DND-41 (cell line): ENCODE measurements at places on chromosomes 4 and X.

GRCh38 chr4:119592830-119593229 lies 35.8 kb downstream of the PDE5A start:
- no peak for DNase-seq

- no peak for DNase-seq
These were observed 166.6 kb downstream of the LHFPL1 start for GRCh38 chrX:112513154-112513553.

DNA sequence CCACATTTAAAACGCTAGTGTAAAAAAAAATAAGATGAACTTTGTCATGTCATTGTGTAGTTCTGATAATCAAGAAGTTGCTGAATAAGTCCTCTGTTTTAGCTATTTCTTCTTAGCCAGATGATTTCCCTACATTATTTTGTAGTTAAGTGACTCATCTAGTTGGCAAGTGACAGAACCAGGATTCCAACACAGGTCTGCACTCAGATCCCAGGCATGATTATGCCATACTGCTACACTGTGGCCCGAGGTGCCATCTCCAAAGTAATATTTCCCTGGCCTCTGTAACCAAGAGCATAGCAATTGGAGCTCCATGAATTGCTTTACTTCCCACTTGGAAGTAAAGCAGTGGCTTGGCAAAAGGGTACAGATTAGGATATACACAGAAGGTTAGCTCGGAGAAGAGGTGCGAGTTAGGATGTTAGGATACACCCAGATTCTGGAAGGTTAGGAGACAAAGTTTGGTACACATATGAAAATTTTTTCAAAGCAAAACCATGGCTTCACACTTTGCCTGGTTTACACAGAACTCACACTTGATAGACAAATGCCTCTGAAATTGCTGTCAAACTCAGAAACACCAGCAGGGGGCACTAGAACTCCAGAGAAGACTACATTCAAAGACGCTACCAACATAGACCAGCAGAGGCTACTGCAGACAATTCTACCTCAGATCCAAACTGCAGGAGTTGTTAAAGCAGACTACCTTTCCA lies 41.4 kb downstream of the SRPX2 start:
- DNase-seq = peak; percentile 66

DNA sequence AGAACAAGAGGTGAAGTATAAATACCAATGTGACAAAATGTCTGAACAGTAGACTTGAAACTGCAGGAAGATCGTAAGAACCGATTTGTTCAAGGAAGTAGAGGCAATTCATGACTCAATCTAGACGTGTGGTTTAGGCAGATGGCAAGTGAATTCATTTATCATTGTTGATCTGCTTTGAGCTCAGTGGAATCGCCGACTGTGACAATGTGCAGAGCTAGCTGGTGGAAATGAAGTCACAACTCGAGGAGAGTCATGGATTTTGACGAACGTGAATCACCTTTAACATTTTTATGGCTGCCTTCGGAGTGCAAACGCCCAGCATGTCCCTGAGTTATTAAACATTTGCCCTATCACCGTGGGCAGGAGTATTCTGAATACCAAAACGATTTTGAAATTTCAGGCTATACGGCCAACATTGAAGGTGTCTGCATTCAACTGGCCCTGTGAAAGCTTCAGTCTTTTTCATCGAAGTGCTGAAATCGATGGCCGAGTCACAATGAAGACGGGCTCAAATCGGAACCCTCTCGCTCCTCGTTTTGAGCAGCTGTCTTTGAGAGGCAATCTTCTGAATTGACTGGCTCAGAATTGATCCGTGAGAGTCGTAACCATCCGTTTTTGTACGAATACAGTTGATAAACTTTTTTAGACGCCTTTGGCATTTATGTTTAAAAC lies 689 bp upstream of the OGT start:
- DNase-seq = peak; percentile 59

DNA sequence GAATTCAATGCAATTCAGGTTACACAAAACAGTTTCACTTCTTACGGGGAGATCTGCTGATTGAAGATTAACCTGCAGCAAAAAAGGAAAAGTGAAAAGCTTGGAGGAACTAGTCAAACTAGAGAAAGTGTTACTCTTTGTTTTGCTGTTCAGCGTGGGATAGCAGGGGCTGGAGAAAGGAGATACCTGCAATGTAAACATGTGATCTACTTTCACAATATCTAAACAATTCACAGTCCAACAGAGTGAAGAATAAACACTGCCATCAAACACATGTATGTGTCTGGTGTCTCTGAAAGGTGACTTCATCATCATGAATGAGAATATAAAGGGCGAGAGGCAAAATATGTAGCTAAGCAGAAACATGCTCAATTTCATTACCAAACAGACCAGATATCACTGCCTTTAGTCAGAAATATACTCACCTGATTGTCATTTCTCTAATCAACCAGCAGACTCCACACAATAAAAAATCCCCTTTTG lies 26.4 kb downstream of the NIPAL1 start:
- DNase-seq = no peak

GRCh38 chr4:108783665-108784463 lies 21.0 kb upstream of the ETNPPL start:
- DNase-seq = no peak

GRCh38 chr4:110516106-110516922 lies 40.4 kb downstream of the ENPEP start:
- DNase-seq = peak; percentile 85

- DNase-seq = no peak
These were observed 30.4 kb downstream of the ACOX3 start for GRCh38 chr4:8410066-8410625.

- DNase-seq = no peak
These were observed 9.1 kb downstream of the POU4F2 start for GRCh38 chr4:146647615-146648460.

- peak; percentile 77 for DNase-seq
These were observed 52.7 kb upstream of the BCOR start for GRCh38 chrX:40150503-40150902.

DNA sequence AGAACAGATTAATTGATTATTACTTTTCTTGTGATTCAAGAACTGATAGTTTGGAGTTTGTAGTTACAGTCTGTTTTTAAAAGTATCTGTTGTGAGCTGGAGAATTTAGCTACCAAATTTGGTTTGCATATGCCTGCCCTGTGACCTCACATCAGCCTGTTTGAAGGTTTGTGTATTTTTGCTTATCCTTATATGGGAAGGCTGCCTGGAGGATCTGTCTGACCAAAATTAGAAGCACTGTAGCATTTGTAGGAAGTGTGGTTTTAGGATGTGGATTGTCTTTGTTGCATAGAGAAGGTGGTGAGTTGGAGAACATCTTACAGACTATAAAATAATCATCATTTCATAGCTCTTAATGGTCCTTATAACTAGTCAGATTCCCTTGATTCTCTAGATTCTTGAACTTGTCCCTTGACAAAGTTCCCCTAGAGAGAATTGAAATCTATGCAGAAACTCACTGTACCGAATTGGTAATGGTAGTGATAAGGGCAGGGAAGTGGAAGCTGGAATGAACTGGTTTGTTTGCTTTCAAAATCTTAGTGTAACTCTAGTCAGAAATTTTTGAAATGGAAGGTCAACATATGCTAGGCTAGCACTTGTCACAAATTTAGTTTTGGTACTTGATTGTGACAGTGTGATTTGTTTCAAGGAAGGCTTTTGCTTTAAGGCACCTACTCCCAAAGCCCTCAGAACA lies 57.3 kb downstream of the SH3BGRL start:
- no peak for DNase-seq

DNA sequence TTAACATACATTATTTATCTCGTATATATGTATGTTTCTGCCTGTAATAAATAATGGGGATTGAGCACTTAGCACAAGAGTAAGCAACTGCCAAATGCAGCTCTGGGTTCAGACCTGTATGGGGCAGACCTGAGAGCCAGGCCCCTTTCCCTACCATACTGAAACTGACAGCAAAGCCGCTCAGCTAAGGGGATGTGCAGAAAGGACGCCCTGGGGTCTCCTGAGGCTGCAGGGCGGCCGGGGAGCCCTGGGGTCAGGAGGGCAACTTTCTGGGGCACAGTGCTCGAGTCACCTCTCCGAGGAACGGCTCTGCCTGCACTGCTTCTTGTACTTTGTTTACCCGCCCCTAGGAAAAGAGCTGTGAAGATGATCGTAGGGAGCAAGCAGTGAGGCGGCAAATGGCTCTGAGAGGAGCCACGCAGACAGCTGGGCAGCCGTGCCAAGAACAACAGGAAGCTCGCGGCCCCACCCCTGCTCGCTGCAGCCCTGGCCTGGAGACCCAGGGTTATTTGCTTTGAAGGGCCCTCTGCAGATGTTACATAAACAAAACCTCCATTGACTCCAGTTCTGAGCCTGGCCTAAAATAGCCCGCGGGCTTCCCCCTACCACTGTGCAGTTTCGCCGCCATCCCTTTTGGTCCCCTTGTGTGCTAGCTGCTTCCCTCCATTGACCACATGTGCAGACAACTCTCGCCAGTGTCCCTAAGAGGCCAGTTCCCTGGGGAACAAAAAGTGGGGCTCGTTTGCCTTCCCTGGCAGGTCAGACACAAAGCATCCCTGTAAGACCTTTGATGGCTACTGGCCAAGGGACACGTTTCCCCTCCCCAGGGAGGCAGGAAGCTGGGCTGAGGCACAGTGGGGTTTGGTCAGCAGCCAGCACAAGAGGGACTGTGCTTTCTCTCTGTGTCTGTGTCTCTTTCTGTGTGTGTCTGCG lies 111.3 kb upstream of the LNX1 start:
- DNase-seq = no peak

DNA sequence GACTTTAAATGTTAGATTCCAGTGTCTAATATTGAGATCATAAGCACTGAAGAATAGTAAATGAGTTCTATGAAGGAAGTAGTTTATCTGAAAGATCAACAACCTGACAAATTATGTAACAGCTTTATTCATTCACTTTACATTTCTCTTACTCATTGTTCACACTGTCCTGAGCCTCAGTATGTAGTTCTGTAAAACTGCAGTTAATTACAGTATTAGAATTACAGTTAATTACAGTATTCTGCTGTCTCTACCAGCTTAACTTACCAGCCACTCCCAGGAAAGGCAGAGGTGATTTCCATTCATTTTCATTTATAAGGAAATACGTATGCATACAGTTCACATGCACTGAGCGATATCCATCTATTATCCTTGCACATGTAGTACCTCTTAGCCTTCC lies 32.7 kb downstream of the NFKB1 start:
- DNase-seq = no peak

DNA sequence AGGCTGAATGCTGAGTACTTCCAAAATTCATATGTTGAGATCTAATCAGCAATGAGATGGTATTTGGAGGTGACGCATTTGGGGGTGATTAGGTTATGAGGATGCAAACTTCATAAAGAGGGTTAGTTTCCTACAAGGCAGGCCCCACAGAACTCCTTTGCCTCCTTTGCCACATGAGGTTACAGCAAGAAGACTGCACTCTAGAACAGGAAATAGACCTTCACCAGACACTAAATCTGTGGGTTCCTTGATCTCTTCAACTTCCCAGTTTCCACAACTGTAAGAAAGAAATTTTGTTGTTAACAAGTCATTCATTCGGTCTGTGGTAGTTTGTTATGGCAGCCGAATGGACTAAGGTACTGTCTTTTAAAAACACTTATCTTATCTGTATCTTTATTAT lies 681.9 kb upstream of the HS3ST1 start:
- DNase-seq = no peak

DNA sequence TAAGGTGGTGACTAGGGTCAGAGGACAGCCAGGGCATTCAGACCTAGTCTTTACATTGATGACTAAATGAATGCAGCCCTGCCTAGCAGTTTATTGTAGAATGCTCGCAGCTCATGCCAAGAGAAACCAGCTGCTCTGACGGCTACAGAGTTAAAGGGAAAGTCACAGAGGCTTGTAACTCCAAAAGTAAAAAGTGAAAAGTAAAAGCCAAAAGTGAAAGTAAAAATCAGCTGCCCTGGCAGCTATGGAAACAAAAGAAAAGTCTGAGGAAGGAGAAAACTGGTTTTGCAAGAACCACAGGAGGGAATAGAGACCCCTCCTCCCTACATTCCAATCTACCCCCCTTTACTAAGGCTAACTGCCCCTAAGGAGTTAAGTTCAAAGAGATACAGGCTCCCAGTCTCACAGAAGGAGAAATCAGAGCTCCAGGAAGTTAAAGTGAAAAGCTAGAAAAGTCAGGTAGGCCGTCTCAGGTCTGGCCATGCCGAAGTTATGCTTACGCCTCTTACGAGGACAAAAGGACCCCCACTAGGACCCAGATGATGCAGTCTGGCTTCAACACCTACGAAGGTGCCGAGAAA lies 6.0 kb downstream of the GAGE10 start:
- DNase-seq = peak; percentile 32

- no peak for DNase-seq
These were observed 26.8 kb upstream of the FMR1 start for GRCh38 chrX:147884958-147885357.

- DNase-seq = peak; percentile 57
These were observed 112.3 kb downstream of the NYX start for GRCh38 chrX:41559235-41560052.

DNA sequence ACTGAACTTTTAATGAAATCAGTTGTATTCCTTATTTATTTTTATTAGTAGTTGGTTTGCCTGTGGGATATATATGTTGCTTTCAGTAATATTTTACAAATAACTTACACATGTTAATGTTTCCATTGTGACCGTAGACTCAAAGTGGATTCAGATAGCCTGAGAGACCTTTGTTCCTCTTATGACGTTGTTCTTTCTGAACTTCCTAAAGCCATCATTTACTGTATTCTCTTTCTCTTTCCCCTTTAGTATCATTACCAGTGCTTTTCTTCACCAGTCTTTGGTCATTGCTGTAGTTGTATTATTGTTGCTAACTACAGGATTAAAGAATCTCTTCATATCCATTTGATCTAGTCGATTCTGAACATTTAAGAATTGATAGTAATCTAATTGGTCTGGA lies 4.3 kb downstream of the STIM2 start:
- DNase-seq = no peak

DNA sequence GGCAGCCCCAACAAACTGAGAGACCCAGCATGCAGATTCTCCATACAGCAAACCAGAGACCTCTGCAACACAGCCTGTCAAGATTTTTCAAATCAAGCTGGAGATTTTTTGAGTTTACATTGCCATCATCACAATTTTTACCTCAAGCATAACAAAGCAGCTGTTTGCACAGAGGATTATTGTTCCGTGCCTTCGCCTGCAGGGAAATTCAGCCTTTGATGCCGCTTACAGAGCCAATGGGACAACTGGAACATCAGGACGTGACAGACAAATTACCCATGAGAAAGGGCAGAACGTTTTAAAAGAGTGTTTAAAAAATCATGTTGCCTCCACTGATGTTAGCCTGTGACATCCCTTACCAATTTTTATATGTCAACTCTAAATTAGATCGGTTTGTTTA lies 363.7 kb downstream of the FBXW7 start:
- DNase-seq = no peak
